ENCODE measurements at places on chromosomes 12 and 14. TPM values are rescaled to one million over a fixed set of nuclear protein-coding genes. Genes with fewer than 3 reads are reported as not detected.

The WSCD2 gene
- total RNA-seq, result not detected

The SUPT16H gene
- 89.8 TPM for total RNA-seq

The VIPAS39 gene
- total RNA-seq, result 13.5 TPM

The PUS7L gene
- 3.5 TPM for total RNA-seq

The INHBE gene
- total RNA-seq, result not detected
